Naive thymus-derived CD4-positive, alpha-beta T cell (primary cell): ENCODE measurements at places on chromosomes 6 and 20.
A peak's percentile ranks its signal among the peaks of the same experiment; 100 is the strongest.

- no peaks in the 10 kb centered on the region for H3K4me1 ChIP-seq
- H3K27ac ChIP-seq: no peak overlapping the region
- no peaks in the 10 kb centered on the region for H3K27me3 ChIP-seq
- H3K36me3 ChIP-seq: no peaks in the 10 kb centered on the region
- DNase-seq: no peak
These were observed 160.0 kb downstream of the COL21A1 start for GRCh38 chr6:56087421-56087820.

GRCh38 chr6:158257425-158257759 lies 54.9 kb upstream of the TULP4 start:
- H3K4me1 ChIP-seq: peaks cover 21% of the 10 kb centered on the region
- no peak overlapping the region for H3K4me3 ChIP-seq
- H3K27me3 ChIP-seq: no peaks in the 10 kb centered on the region
- H3K27ac ChIP-seq: no peak overlapping the region

- no peak overlapping the region for H3K4me3 ChIP-seq
- peaks cover 11% of the 10 kb centered on the region for H3K4me1 ChIP-seq
- no peaks in the 10 kb centered on the region for H3K27me3 ChIP-seq
- no peaks in the 10 kb centered on the region for H3K36me3 ChIP-seq
These were observed 100.8 kb downstream of the TNFAIP3 start for GRCh38 chr6:137967689-137968454.

DNA sequence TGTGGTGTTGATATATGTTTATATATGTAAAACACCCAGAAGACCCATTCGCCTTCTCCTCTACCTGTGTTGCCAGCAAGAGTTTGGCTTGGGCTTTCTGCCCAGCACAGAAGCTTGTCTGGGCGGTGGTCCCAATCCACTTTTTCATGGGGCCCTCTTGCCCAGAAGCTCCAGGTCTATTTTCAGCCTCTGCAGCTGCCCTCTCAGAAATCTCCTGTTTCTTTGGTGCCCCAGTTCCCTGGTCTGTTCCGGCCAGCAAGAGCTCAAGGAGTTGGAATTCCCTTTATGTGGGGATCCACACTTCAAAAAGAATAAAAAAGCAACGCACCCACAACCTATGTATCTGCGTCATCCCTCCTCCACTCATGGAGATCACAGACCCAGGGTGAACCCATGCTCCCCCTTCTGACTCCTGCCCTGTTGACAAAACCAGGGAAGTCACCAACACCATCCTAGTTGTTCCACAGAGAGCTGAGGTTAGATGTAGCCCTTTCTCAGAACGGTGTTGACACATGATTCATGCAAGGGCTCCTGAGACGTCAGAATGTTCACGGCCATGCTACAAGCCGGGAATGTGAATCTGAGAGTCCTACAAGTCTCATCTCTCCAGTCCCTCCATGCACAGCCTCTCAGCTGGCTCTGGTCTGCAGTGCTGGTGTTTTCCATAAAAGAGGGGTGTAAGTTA lies 156.8 kb upstream of the RIN2 start:
- H3K4me1 ChIP-seq: no peaks in the 10 kb centered on the region
- no peaks in the 10 kb centered on the region for H3K27me3 ChIP-seq
- no peak overlapping the region for H3K4me3 ChIP-seq
- DNase-seq: no peak
- no peak overlapping the region for H3K27ac ChIP-seq
- no peaks in the 10 kb centered on the region for H3K36me3 ChIP-seq

DNA sequence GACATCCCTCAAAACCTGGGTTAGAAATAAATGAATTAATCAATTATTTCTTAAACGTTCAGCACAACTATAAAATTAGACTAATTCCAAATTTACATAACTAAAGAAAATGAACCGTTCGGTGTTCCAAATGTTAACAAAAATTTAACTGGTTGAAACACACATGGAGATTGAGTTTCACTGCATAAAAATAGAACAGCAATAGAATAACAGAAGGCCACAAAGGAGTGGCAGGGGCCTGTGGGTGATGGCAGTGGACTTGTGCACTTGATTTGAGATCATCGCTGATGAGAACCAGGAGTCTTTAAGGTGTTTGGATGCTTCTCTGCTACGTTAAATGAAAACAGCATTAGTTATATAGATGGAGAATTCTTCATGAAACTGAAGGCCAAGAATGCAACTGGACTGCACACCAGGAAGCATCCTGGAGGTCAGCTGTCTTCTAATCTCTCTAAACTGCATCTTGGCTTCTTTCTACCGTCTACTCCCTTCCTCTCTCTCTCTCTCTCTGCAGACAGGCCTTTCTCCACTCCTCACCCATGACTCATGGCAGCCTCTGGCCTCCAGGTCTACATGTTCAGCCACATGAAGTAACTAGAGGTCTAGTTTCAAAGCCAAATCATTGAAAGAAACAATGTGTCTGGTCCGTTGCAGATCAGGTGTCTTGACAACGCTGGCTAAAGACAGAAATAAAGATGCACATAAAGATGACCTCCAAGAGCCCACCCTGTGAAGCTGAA lies 111.3 kb downstream of the SIM1 start:
- no peak for DNase-seq
- no peak overlapping the region for H3K27ac ChIP-seq
- no peaks in the 10 kb centered on the region for H3K36me3 ChIP-seq
- H3K4me3 ChIP-seq: no peak overlapping the region
- H3K27me3 ChIP-seq: no peaks in the 10 kb centered on the region

DNA sequence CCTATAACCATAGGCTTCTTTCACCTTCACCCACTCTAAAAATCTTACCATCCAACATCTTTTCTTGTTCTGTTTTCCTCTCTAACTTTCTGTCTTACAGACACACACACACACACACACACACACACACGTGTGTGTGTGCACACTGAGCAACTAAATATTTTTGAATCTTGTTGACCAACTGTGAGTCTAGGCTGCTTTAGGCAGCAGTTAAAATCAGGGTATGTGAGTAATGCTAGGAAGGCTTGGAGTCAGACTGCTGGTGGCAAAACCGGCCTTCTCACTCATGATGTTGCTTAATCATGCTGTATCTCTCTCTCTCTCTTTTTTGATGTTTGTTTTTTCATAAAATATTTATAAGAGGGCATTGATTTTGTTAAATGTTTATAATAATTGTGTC lies 103.1 kb upstream of the TBX18 start:
- H3K27ac ChIP-seq: no peak overlapping the region
- H3K36me3 ChIP-seq: no peaks in the 10 kb centered on the region
- H3K27me3 ChIP-seq: no peaks in the 10 kb centered on the region

DNA sequence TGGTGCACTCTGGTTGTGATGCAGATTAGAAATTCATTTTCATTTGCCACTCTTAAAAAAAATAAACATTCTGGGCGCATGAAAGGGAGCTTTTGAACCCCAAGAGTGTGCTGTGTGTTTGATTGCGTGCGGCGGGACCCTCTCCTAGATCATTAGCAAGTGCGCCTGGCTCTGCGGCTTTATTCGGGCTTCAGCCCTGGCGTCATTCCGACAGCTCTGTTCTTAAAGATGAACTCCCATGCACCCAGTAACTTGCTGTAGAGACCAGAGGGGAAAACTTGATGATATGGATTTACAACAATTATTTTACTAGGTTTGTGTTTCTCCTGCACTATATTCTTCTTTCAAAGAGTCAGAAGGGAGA lies 48.9 kb upstream of the ARMC2 start:
- H3K36me3 ChIP-seq: no peaks in the 10 kb centered on the region
- no peak for DNase-seq
- no peak overlapping the region for H3K4me3 ChIP-seq

DNA sequence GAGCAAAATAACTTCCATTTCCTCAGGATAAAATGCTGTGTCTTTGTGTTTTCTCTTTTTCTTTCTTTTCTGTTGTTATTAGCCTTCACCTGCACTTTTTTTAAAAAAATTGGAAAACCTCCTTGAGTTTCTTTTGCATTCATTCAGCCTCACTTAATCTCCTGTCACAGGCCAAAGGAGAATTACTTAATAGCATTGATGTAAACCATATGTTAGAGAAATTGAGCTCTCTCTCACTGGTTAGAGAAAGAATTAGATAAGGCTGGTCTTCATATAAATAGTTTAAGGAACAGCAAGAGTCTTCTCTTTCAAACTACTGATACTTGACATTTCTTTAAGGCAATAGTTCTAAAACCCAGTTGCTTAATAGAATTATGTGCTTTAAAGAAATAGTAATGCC lies 564.2 kb downstream of the TFAP2B start:
- H3K4me3 ChIP-seq: no peak overlapping the region
- no peak overlapping the region for H3K27ac ChIP-seq
- no peaks in the 10 kb centered on the region for H3K4me1 ChIP-seq
- no peak for DNase-seq
- H3K36me3 ChIP-seq: no peaks in the 10 kb centered on the region
- H3K27me3 ChIP-seq: no peaks in the 10 kb centered on the region

GRCh38 chr6:78911218-78911940 lies 44.0 kb downstream of the IRAK1BP1 start:
- no peak overlapping the region for H3K4me3 ChIP-seq
- no peaks in the 10 kb centered on the region for H3K4me1 ChIP-seq
- H3K36me3 ChIP-seq: no peaks in the 10 kb centered on the region
- H3K27ac ChIP-seq: no peak overlapping the region
- no peaks in the 10 kb centered on the region for H3K27me3 ChIP-seq
- DNase-seq: no peak

DNA sequence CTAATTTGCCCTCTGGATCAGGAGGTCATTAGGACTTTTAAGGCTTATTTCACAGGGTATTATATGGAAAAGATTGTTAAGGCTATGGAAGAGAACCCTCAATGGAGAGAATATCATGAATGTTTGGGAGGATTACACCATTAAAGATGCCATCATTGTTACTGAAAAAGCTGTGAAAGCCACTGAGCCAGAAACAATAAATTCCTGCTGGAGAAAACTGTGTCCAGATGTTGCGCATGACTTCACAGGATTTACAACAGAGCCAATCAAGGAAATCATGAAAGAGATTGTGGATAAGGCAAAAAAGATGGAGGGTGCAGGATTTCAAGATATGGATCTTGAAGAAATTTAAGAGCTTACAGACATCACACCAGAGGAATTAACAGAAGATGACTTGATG lies 798.3 kb upstream of the SLC35B3 start:
- no peak for DNase-seq
- no peak overlapping the region for H3K27ac ChIP-seq
- no peaks in the 10 kb centered on the region for H3K27me3 ChIP-seq

- no peak overlapping the region for H3K27ac ChIP-seq
- H3K4me3 ChIP-seq: no peak overlapping the region
- peaks cover 53% of the 10 kb centered on the region for H3K36me3 ChIP-seq
- no peaks in the 10 kb centered on the region for H3K27me3 ChIP-seq
- H3K4me1 ChIP-seq: no peaks in the 10 kb centered on the region
- DNase-seq: no peak
These were observed 33.4 kb upstream of the GSTA4 start for GRCh38 chr6:53028467-53028866.

DNA sequence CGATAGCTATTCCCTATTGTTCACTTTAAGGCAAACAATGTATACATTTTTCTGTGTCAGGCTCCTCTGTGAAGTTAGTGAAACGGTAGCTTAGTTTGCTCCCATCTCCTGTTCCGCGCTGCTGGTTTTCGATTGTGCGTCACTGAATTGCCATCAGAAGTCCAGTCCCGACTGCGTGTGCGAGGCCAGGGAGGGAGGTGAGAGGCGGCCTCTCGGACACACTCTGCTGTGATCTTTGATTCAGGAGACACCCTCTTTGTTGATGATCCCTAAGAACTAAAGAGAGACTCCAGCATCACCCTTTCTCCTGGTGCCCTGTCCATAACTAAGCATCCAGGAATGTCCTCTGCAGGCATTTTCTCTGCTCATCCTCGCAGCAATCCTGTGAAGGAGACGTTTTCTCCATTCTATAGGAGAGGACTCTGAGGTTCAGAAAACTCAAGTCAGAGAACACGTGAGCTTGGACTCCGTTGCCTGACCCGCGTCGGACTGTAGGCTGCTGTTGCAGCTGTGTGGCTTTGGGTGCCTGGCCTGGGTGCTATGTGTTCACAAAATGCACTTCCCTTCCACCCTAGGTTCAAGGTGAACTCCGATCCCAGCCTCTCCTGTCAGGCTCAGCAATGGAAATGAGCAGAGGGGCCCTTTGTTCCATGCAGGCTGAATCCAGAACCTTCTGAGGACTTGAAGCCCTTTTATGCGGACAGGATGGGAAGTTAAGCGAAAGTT lies 24.1 kb upstream of the UNC93A start:
- H3K4me1 ChIP-seq: no peaks in the 10 kb centered on the region
- no peak overlapping the region for H3K4me3 ChIP-seq
- H3K36me3 ChIP-seq: no peaks in the 10 kb centered on the region
- no peak overlapping the region for H3K27ac ChIP-seq
- no peaks in the 10 kb centered on the region for H3K27me3 ChIP-seq

DNA sequence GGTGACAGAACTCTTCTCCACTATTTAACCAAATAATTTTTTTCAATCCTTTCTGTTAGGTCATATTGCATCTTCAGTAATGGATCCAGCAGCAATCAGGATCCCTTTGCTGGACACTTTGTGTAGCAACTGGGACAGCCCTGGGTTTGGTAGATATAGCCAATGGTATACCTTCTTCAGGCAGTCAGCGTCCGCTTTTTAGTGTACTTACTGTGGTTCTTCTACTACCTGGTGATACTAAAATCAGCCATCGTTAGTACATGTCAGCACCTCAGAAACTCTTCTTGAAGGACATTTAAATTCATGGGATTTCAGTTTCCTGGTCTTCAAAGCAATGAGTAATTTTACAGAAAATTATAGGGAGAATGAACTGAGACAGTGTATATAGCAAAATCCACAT lies 93.5 kb downstream of the ADGRG6 start:
- no peaks in the 10 kb centered on the region for H3K27me3 ChIP-seq
- H3K4me1 ChIP-seq: peaks cover 35% of the 10 kb centered on the region
- H3K36me3 ChIP-seq: no peaks in the 10 kb centered on the region
- DNase-seq: no peak
- peak overlapping the region; percentile 80 for H3K27ac ChIP-seq
- H3K4me3 ChIP-seq: no peak overlapping the region

DNA sequence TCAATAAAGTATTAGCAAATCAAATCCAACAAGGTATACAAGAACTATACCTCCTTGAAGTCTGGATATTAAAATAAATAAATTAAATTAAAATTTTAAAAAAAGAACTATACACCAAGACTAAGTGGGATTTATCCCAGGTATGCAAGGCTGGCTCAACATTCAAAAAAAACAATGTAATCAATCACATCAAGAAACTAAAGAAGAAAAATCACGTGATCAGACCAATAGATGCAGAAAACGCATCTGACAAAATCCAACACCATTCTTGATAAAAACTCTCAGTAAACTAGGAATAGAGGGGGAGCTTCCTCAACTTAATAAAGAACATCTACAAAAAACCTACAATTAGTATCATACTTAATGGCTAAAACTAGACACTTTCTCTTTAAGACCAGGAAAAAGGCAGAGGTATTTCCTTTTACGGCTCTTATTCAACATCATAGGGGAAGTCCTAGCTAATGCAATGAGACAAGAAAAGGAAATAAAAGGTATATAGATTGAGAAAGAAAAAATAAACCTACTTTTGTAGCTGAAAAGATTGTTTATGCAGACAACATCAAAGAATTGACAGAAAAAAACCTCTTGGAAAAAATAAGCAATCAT lies 35.0 kb downstream of the RANBP9 start:
- H3K27me3 ChIP-seq: no peaks in the 10 kb centered on the region
- H3K4me3 ChIP-seq: no peak overlapping the region
- no peaks in the 10 kb centered on the region for H3K36me3 ChIP-seq

GRCh38 chr6:30325873-30326525 lies 728 bp upstream of the TRIM39 start:
- H3K4me3 ChIP-seq: peak overlapping the region; percentile 70
- no peaks in the 10 kb centered on the region for H3K27me3 ChIP-seq
- H3K27ac ChIP-seq: peak overlapping the region; percentile 100
- peaks cover 50% of the 10 kb centered on the region for H3K4me1 ChIP-seq
- H3K36me3 ChIP-seq: peaks cover 7% of the 10 kb centered on the region
